NCI-H748 treated with DMSO at 0.1 percent for 48 hours (cell line): ENCODE measurements at places on chromosomes 5 and 9.

- DNase-seq = no peak
Measured at GRCh38 chr5:72291601-72292000, 28.4 kb downstream of the MRPS27 start.

GRCh38 chr5:39459907-39460306 lies 35.1 kb upstream of the DAB2 start:
- no peak for DNase-seq

- peak; percentile 78 for DNase-seq
Measured at GRCh38 chr5:149990518-149991376, 9.7 kb downstream of the TIGD6 start.

DNA sequence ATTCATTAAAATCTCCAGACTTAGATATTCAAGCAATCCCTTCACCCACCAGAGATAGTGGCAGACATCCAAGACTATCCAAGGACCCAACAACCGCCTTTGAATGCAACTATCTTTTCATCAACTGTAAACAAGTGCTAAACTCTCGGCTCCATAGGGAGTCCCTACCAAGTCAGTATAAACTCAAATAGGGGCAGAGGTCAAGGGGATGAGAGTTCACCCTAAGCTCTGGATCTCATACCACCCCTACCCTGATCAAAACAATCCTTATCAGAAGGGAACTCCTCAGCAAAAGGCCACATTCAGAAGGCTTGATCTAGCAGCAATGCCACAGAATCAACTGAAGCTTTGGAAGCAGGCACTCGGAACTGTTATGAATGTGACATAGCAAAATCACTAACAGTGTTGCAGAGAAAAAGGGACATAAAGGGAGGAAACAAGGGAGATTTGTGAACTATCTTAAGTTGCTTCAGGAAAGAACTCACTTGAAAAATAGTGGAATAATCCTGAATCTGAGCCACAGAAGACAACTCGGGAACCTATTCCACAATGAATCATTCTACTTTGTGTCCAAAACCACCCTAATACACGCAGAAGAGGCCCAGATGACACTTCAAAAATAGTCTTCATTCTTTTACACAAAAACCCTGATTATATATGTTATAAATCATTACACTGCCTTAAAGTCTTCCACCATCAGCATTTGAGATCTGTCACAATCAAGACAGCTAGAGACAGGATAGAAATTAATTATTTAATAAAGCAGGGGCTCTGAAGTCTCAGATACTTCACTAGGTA lies 49.8 kb downstream of the NR6A1 start:
- no peak for DNase-seq

DNA sequence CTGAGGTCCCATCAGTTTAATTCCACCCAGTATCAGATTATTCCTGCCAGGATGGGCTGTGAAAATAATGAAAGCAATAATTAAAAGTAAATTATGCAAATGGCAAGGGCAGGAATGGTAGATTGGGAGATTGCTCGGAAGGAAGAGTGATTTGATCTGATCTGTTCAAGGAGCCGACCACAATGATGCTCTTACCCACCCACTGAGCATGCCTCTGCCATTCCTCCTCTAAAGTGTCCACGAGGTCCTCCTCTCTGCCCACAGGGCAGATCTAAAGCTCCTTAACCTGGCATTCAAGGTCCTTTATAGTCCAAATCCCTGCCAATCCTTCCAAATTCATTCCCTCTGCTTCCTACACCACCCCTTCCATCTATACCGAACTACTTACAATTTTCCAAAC lies 147.8 kb downstream of the TTLL11 start:
- DNase-seq = no peak

DNA sequence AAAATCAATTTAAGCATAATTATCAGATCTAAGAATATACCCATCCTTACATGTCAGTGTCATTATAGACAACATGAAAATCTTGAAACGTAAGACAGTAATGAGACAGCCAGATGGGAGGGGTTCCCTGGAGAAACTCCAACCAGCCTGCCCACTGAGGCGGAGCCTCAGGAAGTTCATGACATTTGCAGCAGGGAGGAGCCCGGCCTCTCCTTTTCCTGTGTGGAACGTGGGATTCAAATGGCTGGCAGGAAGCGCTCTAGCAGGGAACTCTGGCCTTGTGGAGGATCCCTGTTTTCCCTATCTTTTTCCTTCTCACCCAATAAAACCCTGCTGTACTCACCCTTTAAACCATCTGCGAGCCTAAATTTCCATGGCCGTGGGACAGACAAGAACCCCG lies 176.6 kb upstream of the KCNN2 start:
- no peak for DNase-seq

DNA sequence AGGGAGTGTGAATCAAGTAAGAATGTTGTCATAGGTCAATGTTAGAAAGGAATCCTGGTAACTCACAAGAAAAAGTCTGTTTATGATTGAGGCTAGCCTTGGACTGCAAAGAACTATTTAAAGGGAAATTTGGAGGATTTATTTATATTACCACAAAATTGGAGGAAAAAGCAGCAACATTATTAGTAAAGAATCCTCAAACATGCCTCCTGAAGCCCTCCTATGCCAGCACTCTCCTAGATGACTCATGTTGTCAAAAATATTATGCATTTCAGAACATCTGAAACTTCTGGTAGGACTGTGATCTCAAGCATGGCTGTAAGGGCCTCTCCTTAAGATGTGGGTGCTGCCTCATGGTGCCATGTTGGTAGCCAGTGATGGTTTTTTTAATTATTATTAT lies 628.5 kb downstream of the CHSY3 start:
- DNase-seq = no peak

DNA sequence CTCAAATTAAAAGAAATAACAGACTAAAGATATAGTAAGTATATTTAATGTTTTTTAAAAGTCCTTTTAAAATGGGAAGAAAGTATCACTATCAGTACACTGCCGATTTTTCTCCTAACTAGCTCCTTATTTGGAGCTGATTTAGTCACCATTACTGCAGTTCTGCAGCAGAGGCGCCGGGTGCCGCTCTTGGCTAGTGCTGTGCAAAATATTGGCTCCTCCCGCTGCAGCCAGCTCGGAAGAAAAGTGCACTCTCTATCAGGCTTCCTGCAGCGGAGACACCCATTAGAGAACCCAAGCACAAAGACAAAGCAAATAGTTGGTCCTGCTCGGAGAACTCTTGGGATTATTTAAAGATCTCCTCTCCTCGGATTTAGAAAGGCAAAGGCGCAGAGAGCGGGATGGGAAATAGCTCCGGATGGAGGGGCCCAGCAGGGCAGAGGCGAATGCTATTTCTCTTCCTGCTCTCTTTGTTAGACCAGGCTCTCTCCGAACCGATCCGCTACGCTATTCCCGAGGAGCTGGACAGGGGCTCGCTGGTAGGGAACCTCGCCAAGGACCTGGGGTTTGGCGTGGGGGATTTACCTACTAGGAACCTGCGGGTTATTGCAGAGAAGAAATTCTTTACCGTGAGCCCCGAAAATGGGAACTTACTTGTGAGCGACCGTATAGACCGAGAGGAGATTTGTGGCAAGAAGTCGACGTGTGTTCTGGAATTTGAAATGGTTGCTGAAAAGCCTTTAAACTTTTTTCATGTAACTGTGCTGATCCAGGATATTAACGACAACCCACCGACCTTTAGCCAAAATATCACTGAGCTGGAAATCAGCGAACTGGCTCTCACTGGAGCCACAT lies at the start of gene PCDHGB3:
Gene PCDHGB3, plus strand, starts transcription at position 249 of the 855 bp plus-strand sequence. Its CDS starts 153 bp downstream, at position 402.
- DNase-seq = no peak

DNA sequence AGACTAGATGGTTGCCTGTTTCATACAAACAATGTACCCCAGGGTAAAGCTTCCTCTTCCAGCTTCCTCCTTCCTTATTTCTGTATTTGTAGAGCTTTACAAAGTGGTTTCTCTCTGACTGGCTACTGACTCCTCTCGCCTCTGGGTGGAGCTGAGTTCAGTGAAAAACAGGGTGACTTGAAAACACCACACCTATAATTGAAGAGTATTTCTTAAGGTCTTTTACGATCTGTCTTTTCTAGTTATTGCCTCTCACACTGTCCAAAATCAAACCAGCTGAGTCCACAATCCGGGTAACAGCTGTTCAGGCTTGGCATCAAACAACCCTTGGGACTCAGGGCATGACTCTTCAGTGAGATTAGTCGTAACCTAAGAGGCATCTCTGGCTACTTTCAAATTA lies 200.4 kb downstream of the ARRDC3 start:
- DNase-seq = no peak

GRCh38 chr9:133235549-133236222 lies 26.6 kb upstream of the OBP2B start:
- DNase-seq = no peak
